ENCODE measurements at places on chromosomes 16 and 17. TPM values are rescaled to one million over a fixed set of nuclear protein-coding genes. Genes with fewer than 3 reads are reported as not detected.

The CA10 gene
- total RNA-seq, result not detected

The TBX2 gene
- total RNA-seq, result 266 TPM

The NPIPA2 gene
- total RNA-seq, result 4.2 TPM

The LRRC36 gene
- not detected for total RNA-seq

DNA sequence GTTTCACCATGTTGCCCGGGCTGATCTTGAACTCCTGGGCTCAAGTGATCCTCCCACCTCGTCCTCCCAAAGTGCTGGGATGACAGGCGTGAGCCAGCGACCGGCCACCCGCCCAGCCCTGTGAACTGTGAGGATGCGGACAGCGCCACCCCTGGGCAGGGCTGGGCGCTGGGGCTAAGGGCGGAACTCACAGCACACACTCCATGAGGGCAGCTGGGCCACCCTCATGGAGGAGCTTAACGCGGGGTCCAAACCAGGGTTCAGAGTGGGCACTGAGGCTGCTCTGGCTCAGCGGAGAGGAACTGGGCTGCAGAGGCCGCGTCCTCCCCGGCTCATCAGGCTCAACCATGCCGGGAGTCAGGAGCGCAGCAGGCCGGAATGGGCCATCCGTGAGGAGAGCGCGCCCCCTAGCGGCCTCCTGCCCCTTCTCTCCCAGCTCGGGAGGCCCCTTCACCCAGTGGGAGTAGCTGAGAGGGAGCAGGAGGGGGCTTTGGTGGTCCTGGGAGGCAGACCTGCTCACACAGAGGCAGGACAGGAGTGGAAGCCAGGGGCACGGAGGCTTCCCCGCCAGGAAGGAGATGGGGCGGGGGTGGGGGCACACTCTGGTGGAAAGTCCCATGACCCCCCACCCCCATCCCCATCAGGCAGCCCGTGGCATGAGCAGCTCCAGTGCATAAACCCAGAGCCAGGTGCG is 13.8 kb downstream of the CORO7 start:
- DNase-seq, result peak; percentile 86

DNA sequence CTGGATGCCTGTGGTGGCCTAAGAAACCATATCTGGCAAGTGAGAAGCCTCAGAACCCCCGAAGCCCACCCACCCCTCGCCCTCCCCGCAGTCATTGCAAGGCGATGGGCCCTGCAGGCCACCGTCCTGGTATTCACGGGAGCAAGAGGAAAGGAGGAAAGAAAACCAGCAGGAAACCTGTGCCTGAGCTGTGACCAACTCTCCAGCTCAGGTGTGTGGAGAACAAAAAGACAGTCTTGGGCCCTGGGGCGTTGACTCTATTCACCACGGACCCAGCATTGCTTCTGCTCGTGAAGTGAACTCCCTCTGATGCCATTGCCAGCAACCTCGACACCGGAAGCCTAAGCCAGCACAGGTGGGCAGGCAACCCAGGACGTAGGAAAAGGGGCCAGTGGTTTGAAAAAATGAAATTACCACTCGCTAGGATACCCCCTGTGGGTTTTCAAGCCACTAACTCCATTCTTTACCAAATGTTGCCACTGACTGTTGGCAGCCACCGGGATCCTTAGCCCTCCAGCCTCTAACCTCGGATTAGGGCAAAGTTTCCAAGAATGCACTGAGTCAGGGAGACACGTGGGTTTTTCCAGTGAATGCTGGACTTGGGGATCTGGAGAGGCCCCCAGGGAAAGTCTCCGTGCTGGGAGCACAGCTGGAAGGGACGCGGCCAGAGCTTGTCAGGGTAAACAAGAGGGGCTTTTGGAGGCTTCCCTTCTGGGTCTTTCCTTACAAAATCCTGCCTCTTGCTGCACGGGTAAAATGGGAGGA is 25.1 kb downstream of the FA2H start:
- no peak for DNase-seq

DNA sequence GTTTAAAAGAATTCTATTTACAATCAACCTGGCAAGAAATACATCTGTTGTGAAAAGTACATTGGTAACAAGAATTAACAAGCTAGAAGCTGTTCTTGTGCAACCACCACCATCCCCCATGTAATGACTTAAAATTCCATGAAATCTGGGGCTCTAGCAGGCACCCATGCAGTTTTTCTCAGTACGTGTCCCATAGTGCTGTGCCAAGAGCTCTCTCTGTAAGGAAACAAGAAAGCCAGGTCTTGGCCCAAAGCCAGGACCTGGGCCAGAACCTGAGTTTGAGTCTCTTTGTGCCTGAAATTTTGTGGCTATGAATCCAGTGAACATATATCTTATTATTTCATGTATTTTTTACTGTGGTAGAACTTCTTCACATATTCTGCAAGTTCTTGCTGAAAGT is 46.6 kb downstream of the NUP93 start:
- no peak for DNase-seq

- no peak for DNase-seq
Observed at GRCh38 chr17:39364236-39365025, 37.0 kb downstream of the FBXL20 start.

GRCh38 chr16:49369651-49370611 is 3.7 kb upstream of the C16orf78 start:
- no peak for DNase-seq

DNA sequence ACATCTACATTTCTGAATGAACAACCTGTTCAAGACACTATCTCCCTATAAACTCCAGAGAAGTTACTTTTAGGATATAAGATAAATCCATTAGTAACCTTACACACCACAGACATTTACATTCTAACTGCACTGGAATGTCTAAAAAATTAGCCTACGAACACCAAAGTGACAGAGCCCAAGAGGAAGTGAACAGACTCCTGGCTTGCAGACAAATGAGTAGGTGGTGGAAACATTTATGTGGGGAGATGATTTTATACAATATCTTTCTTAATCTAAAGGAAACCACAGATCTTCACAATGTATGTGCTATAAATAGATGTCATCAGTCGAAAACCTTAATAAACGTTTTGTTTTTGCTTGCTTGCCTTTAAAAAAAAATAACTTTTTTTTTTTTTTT is 18.8 kb downstream of the ZNF652 start:
- DNase-seq, result no peak

- DNase-seq, result no peak
Observed at GRCh38 chr16:46947900-46948547, 25.4 kb downstream of the DNAJA2 start.
